Hematopoietic multipotent progenitor cell (in vitro differentiated cells): ENCODE measurements at places on chromosomes 11 and 22.

- DNase-seq: no peak
Observed at GRCh38 chr22:49676230-49676629, 151.4 kb downstream of the BRD1 start.

- no peak for DNase-seq
Observed at GRCh38 chr22:32465661-32466060, 1.4 kb upstream of the BPIFC start.

GRCh38 chr11:64560139-64560771 lies 30.8 kb upstream of the SLC22A12 start:
- no peak for DNase-seq

GRCh38 chr22:33807470-33807869 lies 112.8 kb downstream of the LARGE1 start:
- no peak for DNase-seq

DNA sequence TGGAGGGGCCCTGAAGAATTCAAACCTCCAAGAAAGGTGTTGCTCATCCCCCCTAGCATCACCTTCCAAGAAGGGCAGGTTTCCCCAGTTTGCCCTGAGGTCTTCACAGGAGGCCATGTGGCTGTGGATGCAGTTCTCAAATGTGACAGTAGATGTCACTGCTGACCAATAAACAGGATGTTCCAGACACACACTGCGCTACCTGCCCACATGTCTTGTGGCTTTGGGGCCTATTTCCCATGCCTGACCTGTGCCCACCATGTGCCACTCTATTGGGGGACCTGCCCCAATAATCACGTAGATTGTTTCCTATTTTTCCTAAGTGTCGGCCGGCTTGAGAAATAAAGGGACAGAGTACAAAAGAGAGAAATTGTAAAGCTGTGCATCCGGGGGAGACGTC lies 4.5 kb downstream of the GSTT2 start:
- no peak for DNase-seq

- no peak for DNase-seq
Observed at GRCh38 chr22:31206896-31207687, 5.0 kb upstream of the LIMK2 start.

- DNase-seq: peak; percentile 53
Observed at GRCh38 chr11:64356498-64357411, 2.2 kb upstream of the RPS6KA4 start.

GRCh38 chr22:43077121-43077877 lies 11.9 kb downstream of the TTLL1 start:
- DNase-seq: no peak

GRCh38 chr22:46443850-46444389 lies 93.5 kb downstream of the CELSR1 start:
- no peak for DNase-seq

DNA sequence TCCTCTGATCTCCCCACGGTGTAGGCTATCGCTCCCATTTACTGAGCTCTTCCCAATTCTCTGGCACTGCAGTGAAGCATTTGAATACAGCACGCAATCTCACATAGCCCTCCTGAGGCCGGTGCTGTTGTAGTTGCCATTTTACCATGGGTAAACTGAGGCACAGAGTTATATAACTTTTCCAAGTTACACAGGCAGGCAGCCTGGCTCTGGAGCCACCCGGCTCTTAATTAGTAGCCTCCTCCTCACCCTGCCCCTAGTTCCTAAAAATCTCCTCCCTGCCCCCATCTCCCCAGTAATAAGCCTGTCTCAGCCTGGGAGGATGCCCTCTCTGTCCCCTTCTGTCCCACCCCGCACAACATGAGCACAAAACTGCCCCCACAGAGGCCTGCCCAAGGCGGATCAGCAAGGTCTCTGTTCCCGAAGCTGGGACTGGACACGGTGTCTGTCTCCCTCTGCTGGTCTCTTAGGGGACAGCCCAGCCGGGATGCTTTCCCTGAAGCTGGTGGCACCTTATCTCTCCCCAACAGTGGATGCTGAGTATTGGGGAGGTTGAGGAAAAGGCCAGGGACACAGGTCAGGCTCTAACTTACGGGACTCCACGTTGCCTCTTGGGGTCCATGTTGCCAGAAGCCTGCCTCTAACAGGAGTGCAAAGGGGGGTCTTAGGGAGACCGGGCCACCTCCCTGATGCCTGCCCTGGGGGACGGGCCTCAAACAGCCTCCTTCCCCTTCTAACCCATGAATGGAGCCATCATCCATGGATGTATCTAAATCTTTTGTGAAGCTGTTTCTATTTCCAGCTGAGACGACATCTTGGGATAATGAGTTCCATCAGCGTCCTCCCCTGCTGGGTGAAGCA lies 9.1 kb upstream of the CLCF1 start:
- no peak for DNase-seq

DNA sequence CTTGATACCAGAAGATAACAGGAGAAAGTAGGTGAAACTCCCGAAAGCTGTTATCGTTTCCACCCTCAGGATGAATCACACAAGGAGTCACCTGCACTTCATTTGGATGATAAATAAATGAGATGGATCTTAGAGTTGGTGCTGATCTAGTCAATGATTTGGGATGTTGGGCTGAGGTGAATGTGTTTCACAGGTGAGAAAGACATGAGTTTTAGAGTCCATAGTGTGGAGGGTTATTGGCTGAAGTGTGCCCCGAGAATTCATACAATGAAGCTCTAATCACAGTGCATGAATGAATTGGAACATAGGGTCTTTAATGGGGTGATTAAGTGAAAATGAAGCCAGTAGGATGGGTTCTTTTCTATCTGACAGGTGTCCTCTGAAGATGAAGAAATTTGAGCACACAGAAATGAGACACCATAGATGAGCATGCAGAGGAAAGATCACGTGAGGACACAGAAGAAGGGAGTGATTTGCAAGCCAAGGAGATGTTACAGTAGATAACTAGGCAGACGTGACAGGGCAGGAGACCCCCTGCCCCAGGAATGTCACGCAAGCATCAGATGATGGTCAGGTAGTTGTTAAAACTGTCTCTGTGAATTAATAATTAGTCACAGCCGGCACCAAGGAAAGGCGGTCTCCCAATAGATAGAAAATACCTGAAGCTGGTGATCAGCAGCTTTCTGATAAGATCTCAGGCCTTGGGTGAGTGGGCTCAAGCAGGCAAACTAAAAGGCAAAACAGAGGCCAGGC lies 60.3 kb upstream of the IGLL5 start:
- DNase-seq: no peak

DNA sequence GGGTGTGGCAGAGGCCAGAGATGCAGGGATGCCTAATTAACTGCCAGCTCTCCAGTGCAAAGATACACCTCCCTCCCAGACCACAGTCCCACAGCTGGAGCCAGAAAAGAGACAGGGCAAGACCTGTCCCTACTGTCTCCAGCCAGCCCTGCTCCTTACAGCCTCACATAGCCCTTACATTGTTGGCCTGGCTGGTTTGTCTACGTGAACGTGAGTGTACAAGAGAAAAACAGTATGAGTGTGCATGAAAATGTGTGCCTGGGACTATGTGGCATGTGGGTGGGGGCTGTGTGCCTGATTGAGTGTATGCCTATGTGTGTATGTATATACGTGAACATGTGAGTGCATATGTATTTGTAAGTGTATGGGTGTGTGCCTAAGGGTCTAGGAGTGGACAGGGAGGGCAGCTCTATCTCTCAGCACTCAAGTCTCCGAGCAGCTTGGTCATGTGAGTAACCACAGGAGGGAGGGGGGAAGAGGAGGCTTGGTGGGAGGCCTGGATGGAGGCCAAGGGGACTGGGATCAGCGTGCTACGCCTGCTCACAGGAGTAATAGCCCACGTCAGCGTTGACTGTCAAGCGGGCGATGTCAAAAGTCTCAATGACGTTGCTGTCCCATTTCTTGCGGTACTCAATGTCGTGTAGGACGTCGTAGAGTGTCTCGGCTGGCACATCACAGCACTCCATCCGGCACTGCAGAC lies 6.6 kb upstream of the ARAP1 start:
- DNase-seq: no peak

- no peak for DNase-seq
Observed at GRCh38 chr11:45560913-45561281, 104.5 kb downstream of the CHST1 start.

- no peak for DNase-seq
Observed at GRCh38 chr11:122563761-122564160, 91.8 kb upstream of the UBASH3B start.

DNA sequence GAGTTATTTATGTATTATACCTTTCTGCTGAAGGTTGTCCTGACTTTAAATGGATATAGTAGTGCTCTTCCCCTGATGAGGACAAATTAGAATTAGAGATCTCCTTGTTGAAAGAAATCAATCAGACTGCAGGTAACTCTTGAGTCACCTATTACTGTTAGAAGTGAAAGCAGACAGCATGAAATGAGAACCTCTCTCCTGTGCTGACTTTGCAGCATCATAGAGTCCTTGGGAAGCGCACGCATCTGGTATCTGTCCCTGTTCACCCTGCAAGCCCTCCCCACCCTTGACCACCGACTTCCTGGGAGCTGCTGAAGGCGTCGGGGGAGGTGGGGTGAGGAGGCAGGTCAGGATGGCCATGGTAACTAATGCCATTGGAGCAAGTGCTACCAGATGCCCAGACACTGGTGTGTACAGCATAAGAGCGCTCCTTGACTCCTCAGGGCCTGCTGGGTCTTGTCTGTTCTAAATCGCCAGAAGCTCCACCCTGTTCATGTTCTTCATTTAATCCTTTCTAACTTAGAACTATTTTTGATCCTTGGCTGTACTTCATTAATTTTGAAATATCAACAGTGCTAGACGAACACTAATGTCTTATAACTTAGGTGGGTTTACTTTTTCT lies 143.9 kb downstream of the WNT7B start:
- no peak for DNase-seq

- DNase-seq: peak; percentile 29
Observed at GRCh38 chr11:789943-790342, at the start of gene CEND1. CEND1 (minus strand) TSS chr11:790090; CDS start chr11:788576, 1,514 bp downstream.

DNA sequence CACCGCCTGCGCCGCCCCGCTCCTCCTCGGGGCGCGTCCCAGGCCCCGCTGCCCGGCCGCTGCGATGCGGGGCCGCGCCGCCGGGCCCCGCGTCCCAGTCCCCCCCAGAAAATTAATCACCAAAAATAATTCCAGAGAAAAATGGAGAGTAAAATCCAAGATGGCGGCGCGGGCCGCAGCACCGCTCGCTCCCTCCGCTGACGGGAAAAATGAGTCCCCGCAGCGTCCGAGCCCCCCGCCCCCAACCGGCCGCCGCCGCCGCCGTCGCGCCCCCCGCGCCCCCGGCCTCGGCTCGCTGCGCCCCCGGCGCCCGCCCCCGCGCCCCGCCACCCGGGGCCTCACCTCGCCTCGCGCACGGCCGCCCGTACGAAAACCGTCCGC lies at the start of gene KMT5B:
TSS of gene KMT5B (minus strand) at position 162 of the 381 bp plus-strand sequence. CDS start 23,220 bp downstream, outside the sequence.
- DNase-seq: no peak

GRCh38 chr11:106447631-106448191 lies 370.2 kb downstream of the AASDHPPT start:
- no peak for DNase-seq

GRCh38 chr22:46626911-46627805 lies 7.0 kb downstream of the GRAMD4 start:
- no peak for DNase-seq

DNA sequence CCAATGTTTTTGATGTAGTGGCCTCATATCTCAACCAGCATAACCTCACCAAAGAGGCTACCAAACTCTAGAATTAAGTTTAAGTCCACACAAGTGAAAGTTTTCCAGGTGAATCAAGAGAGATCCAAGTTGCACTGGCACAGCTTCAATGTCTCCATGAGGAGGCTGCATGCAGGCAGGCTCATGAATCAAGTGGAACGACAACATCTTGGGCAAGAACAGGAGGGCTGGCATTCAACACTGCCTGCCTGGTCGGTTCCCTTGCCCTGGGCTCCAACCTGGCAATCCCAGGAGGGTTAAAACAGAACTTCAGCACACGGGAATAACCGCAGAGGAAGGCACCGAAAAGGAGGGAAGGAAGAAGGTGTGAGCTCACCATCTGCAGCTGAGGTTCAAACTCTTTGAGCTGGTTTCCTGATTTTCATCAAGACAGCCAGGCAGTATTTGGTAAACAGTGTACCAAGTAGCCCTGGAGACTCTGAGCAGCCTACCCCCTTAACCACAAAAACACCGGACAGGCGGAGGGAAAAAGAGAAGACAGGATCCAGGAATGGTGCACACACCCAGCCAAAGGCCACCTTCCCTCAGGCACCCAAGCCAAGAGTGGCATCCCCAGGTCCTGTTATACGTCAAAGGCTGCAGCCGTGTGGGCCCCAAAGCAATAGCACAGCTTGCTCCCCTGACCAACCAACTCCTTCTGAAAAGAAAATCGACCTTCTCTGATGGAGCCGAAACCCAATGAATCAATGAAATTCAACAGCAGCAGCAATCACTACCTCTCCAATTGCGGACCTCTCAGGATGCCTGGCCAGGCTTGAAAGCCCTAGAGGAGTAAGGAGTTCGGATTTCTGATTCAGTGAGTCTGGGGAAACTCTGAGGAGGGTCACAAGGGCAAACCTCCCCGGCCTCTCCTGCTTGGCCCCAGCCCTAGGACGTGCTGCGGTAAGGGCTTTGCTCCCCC lies 1.3 kb downstream of the PACSIN2 start:
- DNase-seq: peak; percentile 61

DNA sequence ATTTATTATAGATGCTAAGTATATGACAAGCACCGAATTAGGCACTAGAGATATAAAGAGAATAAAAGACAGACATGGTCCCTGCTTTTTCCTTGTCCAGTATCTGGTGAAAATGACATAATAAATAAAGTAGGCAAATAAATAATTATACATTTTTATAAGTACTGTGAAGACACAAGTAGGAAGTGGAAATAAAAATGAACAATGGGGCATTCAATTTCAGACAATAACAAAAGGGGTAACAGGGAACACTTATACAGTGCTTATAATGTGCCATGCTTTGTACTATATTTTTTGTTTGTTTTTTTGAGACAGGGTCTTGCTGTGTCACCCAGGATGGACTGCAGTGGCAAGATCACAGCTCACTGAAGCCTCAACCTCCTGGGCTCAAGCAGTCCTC lies 4.3 kb downstream of the KBTBD3 start:
- DNase-seq: no peak

DNA sequence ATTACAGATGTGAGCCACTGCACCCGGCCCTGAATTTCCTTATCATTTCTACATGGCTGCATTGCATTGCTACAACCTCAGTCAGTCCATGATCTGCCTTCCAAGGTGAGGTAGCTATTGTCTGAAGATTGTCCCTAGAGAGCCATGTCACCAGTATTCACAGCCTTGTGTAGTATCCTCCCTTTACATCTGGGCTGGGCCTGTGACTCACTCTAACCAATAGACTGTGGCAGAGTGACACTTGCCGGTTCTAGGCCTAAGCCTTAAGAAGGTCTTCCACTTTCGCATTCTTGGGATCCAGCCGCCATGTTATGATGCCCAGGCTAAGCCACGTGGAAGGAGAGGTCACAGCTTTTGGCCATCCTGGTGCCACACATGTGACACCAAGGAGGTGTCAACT lies 10.1 kb upstream of the PLEKHB1 start:
- no peak for DNase-seq

- no peak for DNase-seq
Observed at GRCh38 chr11:12694183-12694531, 19.9 kb downstream of the TEAD1 start.

DNA sequence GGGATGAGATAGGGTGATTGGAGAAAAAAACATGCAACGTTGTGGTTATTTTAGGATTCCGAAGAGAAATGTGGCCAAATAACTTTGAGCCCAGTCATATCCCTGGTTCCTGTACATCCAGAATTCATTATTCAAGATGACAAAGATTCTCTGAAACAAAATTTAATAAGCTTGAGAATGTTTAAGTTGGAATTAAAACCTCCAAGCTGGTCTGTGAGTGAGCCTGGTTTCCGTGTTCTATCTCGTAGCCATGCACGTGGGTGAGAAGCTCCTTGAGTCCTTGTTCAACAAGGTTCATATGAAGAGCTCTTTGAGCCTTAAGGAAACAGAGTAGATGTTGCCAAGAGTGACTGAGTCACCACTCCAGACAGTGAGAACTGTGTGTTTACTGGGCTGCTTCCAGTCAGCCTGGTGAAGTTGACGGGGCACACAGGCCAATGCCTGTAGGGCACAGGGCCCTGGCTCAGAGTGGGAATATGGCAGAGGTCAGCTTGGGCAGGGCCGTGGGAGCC lies 206.5 kb downstream of the NAV2 start:
- no peak for DNase-seq
